Endothelial cell (in vitro differentiated cells): ENCODE measurements at places on chromosomes 5 and 9.
A peak's percentile ranks its signal among the peaks of the same experiment; 100 is the strongest.

- no peak for DNase-seq
Measured at GRCh38 chr9:130639866-130640555, 24.4 kb upstream of the PRDM12 start.

- DNase-seq: no peak
Measured at GRCh38 chr5:130158036-130158435, 253.8 kb downstream of the CHSY3 start.

DNA sequence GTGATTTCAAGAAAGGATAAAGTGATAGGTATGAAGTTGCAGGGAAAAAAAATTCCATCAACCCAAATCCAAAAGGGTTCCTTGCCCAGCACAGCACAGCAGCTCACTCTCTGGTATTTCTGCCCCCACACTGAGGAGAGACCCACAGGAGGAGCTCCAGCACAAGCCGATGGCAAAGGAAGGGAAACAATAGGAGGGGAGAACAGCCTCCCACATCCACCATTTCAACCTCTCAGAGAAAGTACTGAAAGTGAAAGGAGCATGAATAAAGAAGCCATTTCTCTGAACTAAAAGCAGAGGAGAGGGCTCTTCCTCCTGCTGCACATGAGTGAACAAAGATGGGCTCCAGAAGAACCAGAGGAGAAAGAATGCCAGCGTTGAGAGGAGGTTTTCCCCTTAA lies 54.9 kb upstream of the ZSWIM6 start:
- DNase-seq: no peak

DNA sequence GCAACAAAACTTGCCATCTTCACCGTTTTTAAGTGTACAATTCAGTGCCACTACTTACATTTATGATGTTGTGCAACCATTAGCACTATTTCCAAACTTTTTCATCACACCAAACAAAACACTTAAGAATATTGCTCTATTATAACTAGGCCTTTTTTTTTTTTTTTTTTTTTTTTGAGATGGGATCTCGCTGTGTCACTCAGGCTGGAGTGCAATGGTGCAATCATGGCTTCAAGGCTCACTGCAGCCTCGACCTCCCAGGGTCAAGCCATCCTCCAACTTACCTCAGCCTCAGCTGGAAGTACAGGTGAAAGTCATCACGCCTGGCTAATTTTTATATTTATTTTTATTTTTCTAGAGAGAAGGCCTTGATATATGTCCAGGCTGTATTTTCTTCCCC lies 22.3 kb upstream of the LMNB1 start:
- no peak for DNase-seq

- no peak for DNase-seq
Measured at GRCh38 chr9:124419832-124420489, 4.7 kb upstream of the PSMB7 start.

GRCh38 chr9:13721481-13722235 lies 442.2 kb upstream of the MPDZ start:
- no peak for DNase-seq

DNA sequence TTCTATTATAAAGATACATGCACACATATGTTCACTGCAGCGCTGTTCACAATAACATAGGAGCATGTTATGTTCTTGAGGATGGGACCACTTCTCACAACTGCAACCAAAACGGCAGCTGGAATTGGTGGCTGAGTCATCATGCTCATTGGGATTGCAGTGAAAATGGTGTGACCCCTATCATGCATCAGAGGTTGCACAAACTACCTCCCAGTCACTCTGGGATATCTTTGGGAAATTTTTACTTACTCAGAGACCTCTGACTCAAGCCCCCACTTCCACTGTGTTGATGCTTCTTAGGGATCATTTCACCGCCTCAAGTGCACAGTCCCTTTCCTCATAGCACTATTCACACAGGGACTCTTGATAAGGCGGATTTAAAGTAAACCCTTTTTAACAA lies 474.1 kb downstream of the BNC2 start:
- DNase-seq: no peak

DNA sequence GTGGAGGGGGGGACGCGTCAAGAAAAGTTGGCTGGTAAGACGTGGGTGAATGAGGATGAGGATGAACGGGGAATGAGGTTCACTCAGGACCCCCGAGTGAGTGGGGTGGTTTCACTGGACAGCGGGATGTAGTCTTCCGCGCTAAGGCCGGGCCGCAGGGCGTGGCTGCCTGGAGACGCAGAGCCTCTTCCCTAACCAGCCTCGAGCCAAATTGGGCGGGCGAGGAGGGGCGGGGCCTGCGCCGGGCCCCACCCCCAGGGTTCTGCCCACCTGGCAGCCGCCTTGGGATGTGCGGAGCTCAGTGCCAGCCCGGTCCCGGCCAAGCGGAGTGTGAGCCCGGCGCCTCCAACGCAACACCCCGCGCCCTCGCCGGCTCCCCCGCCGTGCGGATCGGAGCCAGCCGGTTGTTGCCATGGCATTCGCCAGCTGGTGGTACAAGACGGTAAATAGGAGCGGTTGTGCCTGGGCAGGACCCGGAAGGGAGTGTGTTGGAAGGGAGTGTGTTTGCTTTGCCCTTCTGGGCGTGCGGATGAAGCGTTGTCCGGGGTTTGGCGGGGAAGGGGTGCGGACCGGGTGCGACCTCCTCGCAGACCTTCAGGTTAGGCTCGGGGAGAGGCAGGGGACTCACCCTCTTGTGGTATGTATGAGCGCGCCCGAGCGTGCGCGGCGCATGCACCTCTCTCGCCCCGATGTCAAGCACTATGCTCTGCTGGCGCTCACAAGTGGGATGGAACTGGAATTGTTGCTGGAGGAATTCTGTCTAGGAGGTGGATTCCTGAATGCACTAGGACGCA lies 746 bp downstream of the CAST start:
- DNase-seq: peak; percentile 65

- DNase-seq: no peak
Measured at GRCh38 chr9:68626526-68626925, 78.5 kb upstream of the PIP5K1B start.

DNA sequence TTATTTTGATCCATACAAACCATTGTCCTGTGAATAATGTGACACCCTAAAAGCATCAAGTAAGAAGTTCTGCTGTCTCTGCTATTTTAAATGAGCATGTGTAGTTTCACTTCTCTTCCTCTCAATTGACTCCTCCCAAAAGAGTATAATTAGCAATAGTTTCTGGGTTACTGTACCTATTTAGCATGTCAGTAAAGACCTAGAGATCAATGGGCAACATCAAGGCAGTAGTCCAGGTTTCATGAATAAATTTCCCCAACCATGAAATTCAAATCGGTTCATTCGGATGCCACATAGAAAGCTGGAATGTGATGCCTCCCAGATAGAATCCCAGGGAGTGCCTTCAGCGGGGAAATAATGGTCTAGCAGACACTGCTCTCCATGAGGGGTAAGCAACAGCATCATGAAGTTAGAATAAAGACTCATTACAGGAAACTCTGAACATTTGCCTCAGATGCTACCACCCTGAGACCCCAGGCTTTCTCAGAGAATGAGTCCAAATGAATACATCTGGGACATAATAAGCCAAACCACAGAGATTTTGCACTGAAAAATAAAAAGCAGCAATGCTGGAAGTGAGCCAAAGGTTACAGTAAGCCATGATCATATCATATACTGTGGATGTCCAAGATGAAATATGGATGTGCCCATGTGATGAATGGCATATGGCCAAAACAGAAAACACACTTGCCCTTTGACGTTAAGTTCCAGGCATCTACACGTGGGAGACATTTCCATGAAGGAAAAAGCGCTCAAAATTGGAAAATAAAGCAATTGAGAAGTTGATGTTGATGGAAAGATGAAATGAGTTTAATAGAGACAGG lies 1107.0 kb upstream of the SEMA6A start:
- no peak for DNase-seq

GRCh38 chr5:10448754-10449360 lies 7.2 kb downstream of the ROPN1L start:
- no peak for DNase-seq

DNA sequence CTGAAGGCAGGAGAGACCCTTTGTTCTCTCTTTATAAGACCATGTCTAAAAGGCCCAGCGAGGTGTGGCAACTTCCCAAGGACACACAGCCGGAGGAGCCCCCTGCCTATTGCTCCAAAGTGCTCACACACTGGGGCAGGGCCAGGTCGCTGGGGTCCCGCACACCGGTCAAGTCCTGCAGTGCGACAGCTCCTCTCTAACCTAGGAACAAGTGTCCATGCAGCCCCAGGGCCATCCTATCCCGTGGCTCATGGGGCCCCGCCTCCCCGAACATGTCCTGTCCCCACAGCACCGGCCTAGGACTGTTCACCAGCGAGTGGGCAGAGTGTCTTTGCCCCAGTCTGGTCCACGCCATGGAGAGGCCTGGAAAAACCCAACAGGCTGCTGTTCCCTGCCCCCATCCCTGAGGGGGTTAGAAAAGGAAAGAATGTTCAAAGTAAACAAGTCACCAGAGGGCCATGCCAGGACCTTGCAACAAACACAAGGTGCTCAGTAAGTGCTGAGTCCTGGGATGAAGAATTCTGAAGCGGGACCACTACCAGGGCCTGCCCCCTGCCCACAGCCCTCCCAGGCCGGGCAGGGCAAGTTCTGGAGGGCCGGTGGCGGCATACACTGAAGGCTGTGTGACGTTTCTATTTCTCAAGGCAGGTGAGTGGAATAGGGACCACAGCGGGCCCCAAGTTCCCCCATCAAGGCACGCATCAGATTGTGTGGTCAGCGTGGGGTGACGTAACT lies 938 bp downstream of the NINJ1 start:
- no peak for DNase-seq

DNA sequence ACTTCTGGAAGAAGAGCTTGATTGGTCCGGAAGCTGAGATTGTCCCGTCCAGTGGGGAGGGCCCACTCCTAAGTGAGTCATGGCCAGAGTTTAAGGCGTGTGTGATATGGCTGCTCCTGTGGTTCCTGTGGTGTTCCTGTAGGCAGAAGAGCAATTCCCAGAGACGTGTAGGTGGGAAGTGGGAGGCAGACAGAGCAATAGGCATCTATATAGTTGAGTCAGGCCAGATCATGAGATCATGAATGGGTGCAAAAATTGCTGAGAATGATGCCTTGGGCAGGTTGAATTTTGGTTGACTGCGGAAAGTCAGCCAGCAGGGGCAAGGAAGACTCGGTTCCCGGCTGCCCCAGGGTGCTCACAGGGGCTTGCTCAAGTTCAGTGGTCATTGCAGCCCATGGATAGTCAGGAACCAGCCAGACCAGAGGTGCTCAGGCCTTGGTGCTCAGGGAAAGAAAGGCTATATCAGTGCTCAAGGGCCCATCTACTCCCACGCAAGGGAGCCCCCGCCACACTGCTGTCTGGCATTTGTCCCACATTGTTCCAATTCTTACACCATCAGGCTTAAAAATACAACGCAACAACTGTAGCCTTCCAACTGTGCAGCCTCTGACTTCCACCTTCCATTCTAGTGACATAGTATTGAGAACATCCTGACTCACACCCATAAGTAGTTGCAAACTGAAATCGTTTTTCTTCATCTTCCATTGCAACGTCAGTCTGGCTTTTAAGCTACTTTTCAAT lies 21.0 kb upstream of the GSN start:
- DNase-seq: no peak

GRCh38 chr5:107218457-107219193 lies 452.1 kb downstream of the EFNA5 start:
- DNase-seq: no peak

DNA sequence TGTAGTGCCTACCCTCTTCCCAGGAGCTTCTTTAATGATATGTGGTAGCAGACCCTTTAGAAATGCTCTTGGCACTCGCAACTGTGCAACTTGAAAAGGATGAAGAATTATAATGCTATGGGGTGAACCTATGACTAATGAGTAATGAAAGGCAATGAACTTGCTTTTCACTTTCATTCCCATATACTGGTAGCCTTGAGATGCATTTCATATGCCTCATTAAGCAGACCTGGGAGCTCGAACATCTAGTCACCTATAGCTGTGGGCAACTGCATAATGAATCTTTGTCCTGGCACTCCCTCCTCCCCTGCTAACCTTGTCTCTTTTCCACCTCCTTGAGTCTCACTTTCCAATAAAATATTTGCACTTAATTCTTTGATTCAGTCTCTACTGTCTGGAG lies 605.9 kb upstream of the DAB2 start:
- DNase-seq: no peak

- peak; percentile 35 for DNase-seq
Measured at GRCh38 chr5:435961-436640, 6.9 kb upstream of the EXOC3 start.

GRCh38 chr5:62779010-62779422 lies 200.4 kb downstream of the LRRC70 start:
- peak; percentile 31 for DNase-seq

GRCh38 chr9:119898316-119898715 lies 529.1 kb upstream of the BRINP1 start:
- no peak for DNase-seq

DNA sequence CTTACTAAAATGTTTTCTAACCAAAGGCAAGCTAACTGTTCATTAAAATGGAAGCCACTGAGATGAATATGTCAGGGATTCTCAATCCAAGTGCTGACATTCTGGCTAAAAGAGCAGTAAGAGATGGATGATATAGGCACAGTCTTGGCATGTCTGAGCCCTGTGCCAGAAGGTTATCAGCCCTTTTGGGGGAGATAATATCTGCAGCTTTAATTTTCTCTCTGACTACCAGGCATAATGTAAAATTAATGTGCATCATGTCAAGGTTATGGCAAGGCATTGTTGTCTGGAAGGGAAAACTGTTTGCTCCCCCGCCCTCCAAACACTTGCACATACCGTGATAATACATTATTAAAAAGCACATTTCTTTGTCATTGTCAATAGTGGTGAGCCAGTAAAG lies 609.8 kb downstream of the ZNF608 start:
- DNase-seq: no peak

DNA sequence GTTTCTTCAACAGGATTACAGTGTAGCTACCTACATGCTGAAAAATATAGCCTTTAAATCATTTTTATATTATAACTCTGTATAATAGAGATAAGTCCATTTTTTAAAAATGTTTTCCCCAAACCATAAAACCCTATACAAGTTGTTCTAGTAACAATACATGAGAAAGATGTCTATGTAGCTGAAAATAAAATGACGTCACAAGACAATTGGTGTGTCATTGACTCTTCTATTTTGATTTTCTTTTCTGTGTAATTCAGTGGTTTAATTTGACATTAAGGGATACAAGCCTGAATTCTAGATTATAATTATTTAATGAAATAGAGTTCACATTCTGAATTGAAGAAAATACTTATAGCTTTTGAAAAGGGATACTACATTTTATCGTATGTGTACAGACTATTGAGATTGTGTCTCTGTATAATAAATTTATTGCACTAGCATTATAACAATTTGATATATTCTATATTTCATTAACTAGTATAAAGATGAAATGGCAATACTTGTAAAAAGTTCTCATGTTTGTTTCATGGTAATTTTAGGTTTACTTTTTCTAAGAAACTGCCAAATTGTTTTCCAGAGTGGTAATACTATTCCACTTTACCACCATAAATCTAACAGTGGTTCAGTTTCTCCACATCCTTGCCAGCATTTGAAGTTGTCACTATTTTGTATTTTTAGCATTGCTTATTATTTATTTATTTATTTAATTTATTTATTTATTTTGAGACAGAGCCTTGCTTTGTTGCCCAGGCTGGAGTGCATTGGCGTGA lies 18.7 kb downstream of the ANXA1 start:
- DNase-seq: no peak

GRCh38 chr9:89811886-89812450 lies 207.2 kb downstream of the GADD45G start:
- DNase-seq: no peak

GRCh38 chr5:109645707-109646192 lies 44.0 kb upstream of the MAN2A1 start:
- DNase-seq: no peak

GRCh38 chr5:62138607-62139006 lies 167.4 kb upstream of the KIF2A start:
- DNase-seq: no peak
